Stimulated activated CD4-positive, alpha-beta T cell treated with anti-CD3 and anti-CD28 coated beads, Interleukin-1b, Interleukin-23, amount 100 ng/mL, for 1 hour (primary cell): ENCODE measurements at places on chromosomes 3 and 15.

DNA sequence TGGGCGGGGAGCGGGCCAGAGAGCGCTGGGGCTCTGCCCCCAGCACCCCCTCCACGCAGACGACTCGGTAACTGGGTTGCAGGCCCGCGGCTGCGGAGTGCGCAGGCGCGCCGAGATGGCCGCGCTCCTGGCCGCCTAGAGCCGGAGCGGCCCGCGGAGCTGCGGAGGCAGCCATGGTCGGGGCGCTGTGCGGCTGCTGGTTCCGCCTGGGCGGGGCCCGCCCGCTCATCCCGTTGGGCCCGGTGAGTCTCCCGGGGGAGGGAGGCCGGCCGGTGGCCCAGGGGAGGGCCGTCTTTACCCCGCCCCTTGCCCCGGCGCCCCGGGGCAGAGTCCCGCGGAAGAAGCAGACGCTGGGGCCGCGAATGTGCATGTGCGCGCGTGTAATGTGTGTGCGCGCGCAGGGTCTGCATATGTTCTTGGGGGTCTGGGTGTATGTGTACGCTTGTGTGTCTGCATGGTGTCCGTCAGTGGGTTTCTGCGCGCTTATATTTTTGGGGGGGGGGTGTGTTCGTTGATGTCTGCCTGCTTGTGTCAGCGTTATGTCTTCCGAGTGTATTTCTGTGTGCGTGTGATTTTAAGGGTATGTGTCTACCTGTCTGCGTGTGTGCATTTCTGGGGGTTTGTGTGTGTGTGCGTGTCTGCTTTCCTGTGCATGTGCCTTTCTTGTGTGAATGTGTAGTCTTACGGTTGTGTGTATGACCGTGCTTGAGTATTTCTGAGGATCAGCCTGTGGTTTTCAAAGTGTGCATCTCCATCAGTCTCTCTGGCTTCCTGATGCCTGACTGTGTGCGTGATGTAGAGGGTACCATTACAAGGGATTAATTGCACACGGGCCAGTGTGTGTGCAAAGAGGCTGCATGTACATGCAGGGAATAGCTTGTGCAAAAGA lies at the start of gene ABHD14A:
TSS of gene ABHD14A (plus strand) at position 102 of the 889 bp plus-strand sequence. CDS start at position 174, 72 bp downstream.
- DNase-seq: peak; percentile 42

DNA sequence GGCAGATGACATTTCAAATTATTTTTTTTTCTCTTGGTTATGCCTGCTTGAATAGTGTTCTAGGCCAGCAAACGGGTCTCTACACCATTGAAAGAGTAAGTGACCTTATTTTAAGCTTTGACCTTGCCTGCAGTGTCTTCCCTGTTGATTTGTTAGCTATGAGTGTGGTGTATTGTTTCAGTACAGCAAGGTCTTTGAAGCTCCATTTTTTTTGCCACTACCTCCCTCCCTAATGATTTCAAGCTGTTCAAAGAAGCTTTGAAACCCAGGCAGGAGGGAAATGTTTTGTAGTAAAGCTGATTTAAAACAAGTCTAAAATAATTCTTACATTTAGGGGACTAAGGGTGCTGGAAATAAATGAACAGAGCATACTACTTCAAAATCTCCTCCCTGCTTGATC lies 1249.8 kb downstream of the ROBO1 start:
- no peak for DNase-seq

GRCh38 chr3:61876797-61877196 lies 315.4 kb downstream of the PTPRG start:
- no peak for DNase-seq

DNA sequence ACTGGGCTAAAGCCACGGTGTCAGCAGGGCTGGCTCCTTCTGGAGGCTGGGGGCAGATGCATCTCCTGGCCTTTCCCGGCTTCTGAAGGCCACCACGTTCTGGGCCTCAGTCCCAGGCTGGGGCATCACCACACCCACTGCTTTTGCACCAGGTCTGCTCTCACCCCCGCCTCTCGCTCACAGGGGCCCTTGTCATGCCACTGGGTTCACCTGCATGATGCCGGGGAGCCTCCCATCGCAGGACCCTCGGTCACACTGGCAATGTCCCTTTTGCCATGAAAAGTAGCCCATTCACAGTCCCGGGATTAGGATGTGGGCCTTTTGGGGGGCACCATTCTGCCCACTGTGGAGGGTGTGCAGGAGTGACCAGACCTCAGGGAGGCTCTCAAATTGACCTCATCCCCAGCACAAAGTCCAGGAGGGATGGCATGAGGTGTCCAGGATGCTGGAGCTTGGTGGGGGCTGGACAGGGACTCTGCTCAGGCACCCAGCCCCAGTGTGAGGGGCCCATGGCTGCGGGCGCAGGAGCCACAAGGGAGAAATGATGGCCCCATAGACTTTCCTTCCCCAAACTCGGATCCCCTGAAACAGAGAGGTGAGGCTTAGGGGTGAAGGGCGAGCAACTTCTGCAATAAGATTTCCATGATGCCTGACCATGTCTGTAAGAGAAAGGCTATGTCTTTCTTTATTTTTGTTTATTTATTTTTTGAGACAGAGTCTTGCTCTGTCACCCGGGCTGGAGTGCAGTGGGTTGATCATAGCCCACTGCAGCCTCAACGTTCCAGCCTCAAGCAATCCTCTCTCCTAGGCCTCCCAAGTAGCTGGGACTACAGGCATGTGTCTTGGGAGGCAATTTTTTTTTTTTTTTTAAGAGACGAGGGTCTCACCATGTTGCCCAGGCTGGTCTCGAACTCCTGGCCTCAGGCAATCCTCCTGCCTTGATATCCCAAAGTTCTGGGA lies 189.1 kb downstream of the GOLGA6L6 start:
- DNase-seq: no peak

GRCh38 chr15:74041777-74042435 lies 40.4 kb downstream of the GOLGA6A start:
- no peak for DNase-seq

GRCh38 chr3:8651418-8652323 lies 7.1 kb upstream of the SSUH2 start:
- DNase-seq: no peak

- DNase-seq: no peak
Observed at GRCh38 chr3:9399746-9400145, 2.3 kb downstream of the SETD5 start.

GRCh38 chr3:108722724-108723123 lies 34.5 kb downstream of the RETNLB start:
- no peak for DNase-seq

GRCh38 chr15:64006642-64007041 lies 39.6 kb downstream of the DAPK2 start:
- no peak for DNase-seq

DNA sequence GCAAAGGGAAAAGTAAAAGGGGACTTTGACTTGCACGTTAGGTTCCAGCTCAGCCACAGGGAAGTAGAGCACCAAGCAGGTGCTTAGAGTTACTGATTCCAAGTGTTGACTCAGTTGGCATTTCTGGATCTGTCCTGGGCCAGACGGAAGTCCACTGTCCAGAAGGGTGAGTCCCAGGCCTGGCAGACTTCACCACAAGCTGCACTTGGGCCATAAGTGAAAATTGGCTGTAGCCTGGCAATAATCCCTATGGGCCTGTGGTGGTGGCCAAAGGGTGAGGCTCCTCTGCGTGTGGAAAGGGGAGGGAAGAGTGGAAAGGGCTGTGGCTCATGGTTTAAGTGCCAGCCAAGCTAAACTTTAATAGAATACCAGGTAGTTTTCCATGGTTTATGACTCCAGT lies 121.5 kb downstream of the DTWD1 start:
- DNase-seq: no peak

DNA sequence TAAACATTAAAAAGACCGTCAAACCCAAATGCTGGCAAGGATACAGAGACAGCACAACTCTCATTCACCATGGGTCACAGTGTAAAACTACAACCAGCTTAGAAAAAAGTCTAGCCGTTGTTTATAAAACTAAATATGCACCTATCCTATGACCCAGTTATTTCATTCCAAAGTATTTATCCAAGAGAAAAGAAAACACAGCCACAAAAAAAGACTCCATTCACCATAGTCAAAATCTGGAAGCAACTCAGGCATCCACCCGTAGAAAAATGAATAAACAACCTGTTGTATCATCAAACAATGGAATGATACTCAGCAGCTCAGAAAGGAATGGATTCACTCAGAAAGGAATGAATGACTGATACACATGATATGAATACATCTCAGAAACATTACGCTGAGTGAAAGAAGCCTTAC lies 28.6 kb downstream of the PLD1 start:
- DNase-seq: no peak

- no peak for DNase-seq
Observed at GRCh38 chr3:161265916-161266571, 44.9 kb downstream of the NMD3 start.

DNA sequence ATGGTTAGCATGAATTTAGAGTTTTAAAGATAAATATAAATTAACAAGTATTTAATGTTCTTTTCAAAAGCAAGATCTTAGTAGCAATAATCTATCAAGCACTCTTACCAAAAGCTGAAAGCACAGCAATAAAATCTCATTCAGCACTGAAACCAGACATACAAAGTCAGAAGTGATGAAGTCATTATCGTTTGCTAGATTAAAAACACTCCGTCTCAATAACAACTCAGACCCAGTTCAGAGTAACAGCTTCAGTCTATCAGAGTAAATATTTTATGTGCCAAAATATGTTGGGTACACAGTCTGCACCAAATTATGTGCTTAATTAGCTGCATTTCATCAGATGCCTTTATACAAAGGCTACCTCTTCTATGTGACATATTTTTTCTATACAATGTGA lies 41.6 kb downstream of the CPA3 start:
- DNase-seq: no peak

GRCh38 chr3:42263354-42264346 lies 2.3 kb downstream of the CCK start:
- no peak for DNase-seq

GRCh38 chr3:79253704-79254103 lies 514.1 kb downstream of the ROBO1 start:
- no peak for DNase-seq

DNA sequence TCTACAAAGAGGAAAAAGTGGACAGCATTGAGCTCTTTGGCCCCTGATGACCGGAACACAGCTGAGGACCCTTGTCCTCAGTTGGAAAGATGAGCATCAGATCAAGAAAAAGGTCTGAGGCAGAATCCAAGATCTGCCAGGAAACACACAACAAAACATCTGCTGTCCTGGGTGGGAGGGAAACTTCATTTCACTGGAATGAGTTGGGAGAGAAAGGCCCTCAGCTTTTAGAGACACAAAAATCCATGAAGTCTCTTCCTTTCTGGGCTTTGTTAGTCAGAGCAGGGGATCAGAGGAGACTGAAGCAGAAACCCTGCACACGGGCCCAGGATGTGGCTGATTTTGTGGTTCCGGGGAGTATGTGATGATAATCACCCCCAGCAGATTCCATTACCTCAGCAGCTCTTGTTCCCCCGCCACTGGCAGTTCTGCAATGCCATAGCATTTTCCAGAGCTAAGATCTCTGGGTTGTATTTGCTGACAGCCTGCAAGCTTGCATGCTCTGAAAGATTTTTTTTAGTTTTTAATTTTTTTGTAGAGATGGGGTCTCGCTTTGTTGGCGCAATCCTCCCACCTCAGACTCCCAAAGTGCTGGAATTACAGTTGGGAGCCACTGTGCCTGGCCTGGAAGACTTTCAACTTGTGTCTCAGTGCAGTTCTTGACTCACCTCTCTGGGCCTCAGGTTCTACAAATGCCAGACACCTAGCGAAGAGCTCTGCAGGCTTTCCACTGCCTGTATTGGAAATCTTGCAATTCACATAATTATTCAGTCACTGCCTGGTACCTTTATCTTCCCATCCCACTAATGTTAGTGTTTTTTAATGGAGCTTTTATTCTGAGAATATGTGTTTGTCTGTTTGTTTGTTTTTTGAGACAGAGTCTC lies 5.8 kb upstream of the TATDN2 start:
- DNase-seq: peak; percentile 59

DNA sequence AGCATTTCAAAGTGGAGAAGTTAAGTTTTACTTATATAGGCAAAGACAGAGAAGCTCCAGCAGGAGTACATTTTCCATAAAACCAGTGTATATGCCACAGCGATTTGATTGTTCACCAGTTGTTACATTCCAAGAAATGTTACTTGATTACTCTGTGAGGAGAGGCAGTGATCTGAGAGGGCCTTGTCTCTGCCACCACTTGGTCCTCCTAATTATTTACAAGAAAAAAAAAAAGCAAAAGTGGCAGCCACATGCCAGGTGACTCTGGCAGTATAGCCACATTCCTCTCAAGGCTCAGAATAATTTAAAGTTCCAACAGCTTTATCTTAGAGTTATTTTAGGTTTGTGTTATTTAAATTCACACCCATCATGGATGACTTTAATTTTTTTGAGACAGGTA lies 1077.8 kb downstream of the ZPLD1 start:
- no peak for DNase-seq

GRCh38 chr3:5009506-5010109 lies 30.4 kb downstream of the BHLHE40 start:
- DNase-seq: no peak

- DNase-seq: no peak
Observed at GRCh38 chr3:198113206-198114053, 153.4 kb downstream of the LMLN start.

GRCh38 chr3:183584246-183584913 lies 28.9 kb upstream of the KLHL6 start:
- no peak for DNase-seq

GRCh38 chr3:42846685-42847522 lies 28.8 kb downstream of the CYP8B1 start:
- no peak for DNase-seq

DNA sequence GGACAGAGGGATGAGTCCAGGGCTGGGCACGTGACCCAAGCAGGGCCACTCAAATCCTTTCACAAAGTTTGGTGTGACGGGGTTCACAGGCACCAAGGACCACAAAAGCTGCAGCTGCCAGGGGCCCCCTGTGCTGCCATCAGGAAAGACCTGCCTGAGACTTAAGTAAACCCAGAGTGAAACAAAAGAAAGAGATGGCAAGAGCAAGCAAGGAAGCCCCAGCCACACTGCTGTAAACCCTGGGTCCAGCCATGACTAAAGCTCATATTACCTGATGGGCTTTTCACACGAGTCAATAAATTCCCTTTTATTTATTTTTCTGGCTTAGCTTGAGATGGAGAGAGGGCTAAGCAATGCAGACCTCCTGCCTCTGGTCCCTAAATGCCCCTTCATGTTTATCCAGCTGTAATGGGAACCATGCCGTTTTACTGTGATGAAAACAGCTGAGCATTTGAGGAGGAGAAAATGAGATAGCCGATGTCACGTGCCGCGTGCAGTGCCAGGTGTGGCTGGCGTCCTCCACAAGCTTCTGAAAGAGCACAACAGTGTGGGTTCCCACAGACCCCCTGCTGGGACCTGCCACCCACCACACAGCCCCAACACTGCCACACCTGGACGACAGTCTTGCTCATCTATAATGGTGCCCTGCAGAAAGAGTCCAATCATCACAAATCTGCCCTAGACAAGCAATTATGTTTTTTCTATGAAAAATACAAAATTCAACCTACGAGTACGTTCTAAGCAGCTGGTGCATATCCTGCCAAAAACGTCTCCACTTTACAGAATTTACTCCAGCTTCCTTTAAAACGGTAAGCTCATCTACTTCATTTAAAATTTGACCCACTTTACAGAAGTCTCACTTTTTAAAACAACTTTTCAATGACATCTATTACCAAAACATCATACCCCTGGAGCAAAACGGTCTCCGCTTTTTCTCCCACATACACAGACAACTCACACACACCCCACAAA lies 34.2 kb downstream of the ADAMTS17 start:
- DNase-seq: no peak

- no peak for DNase-seq
Observed at GRCh38 chr3:178603735-178604134, 67.5 kb downstream of the KCNMB2 start.

- no peak for DNase-seq
Observed at GRCh38 chr15:72086920-72087648, 30.9 kb downstream of the MYO9A start.
